ENCODE measurements at places on chromosomes 1 and 21.

DNA sequence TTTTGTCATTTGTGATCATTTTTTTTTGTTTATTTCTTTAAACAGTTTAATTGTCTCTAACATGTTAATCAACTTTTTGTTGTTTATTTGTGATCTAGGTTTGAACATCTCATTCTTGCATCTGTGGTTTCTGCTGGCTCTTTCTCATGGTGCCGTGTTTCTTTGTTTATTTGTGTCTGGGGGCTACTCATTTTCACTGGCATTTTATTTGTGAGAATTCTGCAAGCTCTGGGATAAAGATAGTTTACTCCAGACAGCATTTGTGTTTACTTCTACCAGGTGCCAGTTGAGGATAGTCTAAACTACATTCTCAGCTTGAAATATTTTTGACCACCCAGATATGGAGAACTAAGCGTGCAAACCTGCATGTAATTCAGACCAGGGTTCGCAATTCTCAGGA lies 508.6 kb downstream of the KIF26B start:
- no peak for ATAC-seq

GRCh38 chr1:116287341-116288200 lies 85.5 kb upstream of the ATP1A1 start:
- ATAC-seq: no peak

DNA sequence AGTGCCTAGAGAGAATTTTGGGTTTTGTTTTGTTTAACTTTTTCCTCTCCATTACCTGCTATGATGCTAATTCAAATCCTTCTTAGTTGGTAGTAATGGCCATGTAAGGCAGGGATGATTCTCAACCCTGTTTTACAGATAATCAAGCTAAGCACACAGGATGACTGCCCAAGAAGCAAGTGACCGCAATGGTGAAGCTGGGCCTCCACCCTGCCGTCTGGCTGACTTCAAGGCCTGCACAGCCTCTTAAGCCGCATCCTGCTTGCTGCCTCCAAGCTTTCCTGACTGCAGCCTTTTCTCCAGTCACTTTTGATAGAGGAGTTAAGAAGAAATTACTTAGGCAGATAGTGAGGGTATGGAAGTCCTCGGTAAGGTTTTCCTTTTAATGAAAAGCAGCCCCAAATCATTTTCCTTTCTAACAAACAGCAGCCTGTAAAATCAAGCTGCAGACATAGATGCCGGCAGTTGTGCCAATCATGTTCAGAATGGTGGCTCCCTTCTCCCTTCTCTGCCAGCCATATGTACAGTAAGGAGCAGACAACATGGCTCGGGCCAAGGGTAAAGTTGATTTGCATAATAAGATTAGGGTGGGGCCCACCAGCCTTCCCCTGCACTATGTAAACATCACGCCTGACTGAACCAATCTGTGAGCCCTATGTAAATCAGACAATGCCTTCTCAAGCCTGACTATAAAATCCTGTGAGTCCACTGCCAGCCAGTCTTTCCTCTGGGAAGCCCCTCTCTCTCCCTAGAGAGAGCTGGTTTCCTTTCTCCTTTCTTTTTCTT lies 8.8 kb upstream of the CTBS start:
- ATAC-seq: no peak

- no peak for ATAC-seq
Observed at GRCh38 chr1:20729155-20729931, 3.2 kb downstream of the SH2D5 start.

- no peak for ATAC-seq
Observed at GRCh38 chr1:219576931-219577730, 35.8 kb downstream of the ZC3H11B start.

GRCh38 chr1:181151378-181152326 lies 63.2 kb downstream of the IER5 start:
- no peak for ATAC-seq

DNA sequence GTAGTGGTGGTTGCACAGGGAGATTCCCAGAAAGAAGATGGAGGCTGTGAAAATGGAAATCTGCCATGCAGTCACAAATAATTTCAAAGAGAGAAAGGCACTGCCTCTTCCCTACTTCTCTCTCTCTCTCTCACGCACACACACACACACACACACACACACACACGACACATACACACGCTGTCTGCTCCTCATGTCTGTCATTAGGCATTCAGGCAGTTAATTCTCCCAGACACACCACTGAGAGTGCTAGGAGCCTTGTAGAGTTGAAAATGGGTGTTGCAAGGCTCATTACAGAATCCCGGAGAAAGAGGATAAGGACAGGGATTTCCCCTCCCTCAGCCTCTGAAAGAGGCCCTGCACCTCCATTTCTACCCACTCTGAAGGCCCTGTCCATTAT lies 47.8 kb upstream of the LRRN2 start:
- ATAC-seq: no peak

DNA sequence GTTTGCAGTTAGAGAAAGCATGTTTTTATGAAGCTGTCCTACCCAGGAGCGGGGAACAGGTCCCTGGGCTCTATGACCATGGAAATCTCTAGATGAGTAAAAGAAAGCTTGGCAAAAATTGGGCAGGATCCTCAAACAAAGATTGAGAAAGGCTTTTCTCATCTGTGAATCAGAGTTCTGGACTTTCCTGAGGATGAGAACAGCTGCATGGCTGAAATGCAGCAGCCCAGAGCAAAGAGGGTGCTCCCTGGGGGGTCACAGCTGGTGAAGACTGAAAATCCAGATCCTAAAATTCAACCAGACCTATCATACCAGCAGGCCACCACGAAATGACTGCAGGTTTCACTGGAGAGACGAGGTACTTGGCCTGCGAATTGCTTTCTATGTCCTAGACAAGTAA lies 65.7 kb upstream of the APP start:
- no peak for ATAC-seq

- no peak for ATAC-seq
Observed at GRCh38 chr1:109027841-109028240, 14.1 kb downstream of the WDR47 start.

GRCh38 chr1:233940908-233941307 lies 36.4 kb downstream of the SLC35F3 start:
- no peak for ATAC-seq

- ATAC-seq: no peak
Observed at GRCh38 chr1:47438165-47439016, 547 bp downstream of the FOXD2 start.

- no peak for ATAC-seq
Observed at GRCh38 chr1:91732291-91733107, 153.5 kb downstream of the TGFBR3 start.

DNA sequence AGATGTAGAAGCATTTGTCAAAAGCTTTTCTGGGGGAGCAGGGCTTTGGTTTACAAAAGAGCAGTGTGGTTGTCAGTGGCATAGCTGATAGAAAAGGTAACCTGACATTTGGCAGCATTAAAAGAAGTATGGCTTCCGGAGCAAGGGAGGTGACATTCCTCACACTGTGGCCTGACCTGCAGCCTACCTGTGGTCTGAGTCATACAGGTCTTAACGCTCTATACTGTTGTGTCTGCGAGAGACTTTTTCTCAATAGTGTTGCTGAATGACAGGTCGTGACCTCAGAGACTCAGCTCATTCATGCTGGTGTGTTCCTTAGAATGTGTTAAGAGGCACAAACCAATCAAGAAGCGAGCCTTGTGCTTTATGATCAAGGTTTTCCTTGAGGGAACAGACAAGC lies 19.3 kb downstream of the PHGDH start:
- no peak for ATAC-seq

DNA sequence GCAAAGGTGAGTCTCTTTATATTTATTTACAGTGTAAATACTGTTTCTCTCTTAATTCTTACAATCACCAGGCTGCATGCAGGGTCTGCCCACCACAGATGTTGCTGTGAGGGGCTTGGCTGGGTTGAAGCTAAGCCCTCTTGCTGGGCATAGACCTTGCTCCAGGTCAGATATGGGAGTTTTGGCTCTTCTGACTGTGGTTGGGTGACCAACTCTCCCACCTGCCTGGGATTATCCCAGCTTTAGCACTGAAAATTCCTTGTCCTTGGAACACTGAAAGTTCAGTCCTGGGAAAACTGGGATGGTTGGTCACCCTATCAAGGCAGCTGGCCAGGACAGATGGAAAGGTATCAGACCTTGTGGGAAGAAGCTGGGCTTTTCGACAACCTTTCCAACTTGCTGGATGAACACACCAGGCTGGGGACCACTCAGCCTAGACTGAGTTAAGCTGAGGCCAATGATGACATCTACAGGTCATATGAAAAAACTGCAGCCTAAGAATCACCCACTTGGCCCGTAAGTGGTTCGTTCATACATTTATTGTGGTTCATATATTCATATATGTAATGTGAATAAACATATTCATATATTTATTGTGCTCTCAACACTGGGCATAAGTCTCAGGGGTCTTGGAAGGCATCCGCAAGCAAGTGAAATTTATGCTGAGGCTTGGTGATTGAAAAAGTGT lies 26.6 kb upstream of the HPDL start:
- ATAC-seq: no peak

- ATAC-seq: no peak
Observed at GRCh38 chr1:153532181-153532580, 3.6 kb downstream of the S100A6 start.

All from gastroesophageal sphincter (tissue), 4 donors.